ENCODE measurements at places on chromosomes 11 and 22. TPM values are rescaled to one million over a fixed set of nuclear protein-coding genes. Genes with fewer than 3 reads are reported as not detected.

The SLC3A2 gene
- 87.3 TPM for total RNA-seq

DNA sequence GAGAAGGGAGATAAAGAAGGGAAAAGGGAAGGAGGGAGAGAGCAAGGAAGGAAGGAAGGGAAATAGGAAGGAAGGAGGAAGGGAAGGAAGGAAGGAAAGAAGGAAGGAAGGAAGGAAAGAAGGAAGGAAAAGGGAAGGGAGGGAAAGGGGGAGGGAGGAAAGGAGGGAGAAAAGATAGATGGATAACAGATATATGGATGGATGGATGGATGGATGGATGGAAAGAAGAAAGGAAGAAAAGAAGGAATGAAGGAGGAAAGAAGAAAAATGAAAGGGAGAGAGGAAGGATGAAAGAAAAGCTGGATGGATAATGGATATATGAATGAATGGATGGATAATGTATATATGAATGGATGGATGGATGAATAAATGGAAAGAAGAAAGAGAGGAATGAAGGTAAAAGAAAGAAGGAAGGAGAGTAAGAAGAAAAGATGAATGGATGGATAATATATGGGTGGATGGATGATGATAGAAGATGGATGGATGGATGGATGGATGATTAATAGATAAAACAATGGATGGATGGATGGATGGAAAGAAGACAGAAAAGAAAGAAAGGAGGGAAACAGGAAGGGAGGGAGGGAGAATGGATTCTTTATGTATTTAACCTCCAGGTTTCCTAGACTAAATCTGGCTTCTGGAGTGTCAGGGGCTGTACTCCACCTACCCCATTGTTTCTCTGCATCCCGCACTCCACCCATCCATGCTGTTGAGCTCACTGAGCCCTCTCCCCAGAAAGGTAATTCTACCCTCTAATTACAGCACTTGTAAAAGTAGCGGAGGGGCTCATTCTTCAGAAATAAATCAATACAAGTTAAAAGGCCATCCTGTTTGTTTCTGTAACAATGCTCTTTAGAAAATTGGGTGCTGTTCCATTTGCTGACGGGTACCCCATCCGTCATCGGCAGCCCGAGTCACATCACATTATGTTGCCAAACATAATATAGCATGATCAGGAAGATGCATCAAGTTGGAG is 506.1 kb downstream of the MIAT start:
- DNase-seq = no peak

- DNase-seq = no peak
Measured at GRCh38 chr11:118051611-118052461, 25.0 kb upstream of the TMPRSS4 start.

DNA sequence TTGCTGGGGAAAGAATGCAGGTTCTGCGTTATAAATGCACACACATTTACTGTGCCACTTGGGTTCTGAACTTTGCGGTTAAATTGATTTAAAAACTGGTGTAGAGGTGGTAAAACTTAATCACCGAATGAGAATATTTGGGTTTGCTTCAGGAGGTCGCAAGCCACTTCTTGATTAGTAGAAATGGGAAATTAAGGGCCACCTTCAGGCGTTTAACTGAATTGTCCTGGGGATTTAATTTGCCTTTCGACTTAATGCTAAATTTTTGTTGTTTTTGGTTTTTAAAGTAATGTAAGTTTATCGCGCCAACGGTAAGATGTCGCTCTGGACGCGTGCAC is 459 bp upstream of the NCR3LG1 start:
- DNase-seq = no peak

DNA sequence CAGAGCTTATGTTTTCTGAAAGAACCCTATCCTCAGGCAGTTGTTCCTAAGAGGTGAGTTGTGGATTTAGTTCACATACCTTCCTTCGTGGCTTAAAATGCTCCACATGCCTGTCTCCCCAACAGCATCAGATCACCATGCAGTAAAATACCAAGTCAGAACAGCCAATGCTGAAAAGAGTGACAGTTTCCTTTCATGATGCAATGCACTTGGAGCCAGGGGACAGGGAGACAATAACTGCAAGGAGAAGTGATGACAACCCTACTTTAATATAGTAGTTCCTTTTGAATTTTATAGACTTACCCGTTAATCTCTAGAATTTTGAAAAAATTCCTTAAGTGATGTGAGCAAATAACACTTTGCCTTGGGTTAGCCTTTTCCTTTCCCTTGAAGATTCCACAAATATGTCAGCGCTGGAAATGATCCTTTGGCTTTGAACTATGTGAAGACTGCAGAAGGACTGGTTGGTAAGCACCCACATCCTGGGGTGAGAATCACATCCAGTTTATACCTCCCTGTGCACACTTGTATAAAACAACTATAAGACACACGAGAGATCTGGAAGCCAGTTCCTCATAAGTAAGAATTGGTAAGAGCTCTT is 71.2 kb downstream of the PIWIL4 start:
- DNase-seq = no peak

DNA sequence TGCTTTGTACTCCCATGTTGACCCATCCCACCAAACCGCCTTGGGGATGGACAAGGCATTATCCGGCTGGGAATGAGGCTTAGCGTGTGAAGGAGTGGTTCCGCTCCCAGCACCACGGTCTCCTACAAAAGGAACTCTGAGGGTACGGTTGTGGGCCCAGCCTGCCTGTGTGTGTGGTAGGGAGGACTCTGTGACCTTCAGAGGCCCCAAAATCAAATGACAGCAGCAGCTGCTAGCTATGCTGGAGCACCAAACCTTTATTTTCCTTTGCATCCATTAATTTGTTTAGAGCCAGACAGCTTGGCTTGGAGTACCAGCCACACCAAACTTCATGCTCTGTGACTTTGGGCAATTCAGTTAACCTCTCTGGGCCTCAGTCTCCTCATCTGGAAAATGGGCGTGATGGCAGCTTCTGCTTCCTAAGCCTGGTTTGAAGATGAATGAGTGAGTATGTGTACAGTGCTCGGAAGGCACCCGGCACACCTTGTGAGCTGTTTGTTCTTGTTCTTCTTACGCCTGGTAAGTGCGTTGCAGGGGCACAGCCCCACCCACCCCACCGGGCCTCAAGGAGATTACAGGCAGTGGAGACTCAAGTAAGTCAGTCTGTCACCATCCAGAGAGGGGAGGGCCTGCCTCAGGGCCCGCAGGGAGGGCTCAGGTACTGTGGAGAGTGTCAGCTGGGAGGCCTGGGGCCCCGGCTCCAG is 25.3 kb downstream of the MB start:
- no peak for DNase-seq
